ENCODE measurements at places on chromosomes 13 and 19. TPM values are rescaled to one million over a fixed set of nuclear protein-coding genes. Genes with fewer than 3 reads are reported as not detected.

The MAG gene
- total RNA-seq: 215 TPM

The NLRP4 gene
- not detected for total RNA-seq

The MYO16 gene
- 51.7 TPM for total RNA-seq

The SIGLEC5 gene
- 0.44 TPM for total RNA-seq

The BEST2 gene
- not detected for total RNA-seq

The OR10H4 gene
- total RNA-seq: not detected

The PSG3 gene
- total RNA-seq: 0.83 TPM

The IL17D gene
- 30.2 TPM for total RNA-seq

The CAPS gene
- 85.3 TPM for total RNA-seq

The PSPN gene
- 2.6 TPM for total RNA-seq

The PSG2 gene
- total RNA-seq: not detected

The C19orf38 gene
- total RNA-seq: 2.9 TPM

The IL11 gene
- 0.20 TPM for total RNA-seq

The CGB5 gene
- 1.4 TPM for total RNA-seq

The CD37 gene
- total RNA-seq: 2.9 TPM

The CEACAM1 gene
- total RNA-seq: 4.4 TPM
